ENCODE measurements at places on chromosomes 4 and X.
A peak's percentile ranks its signal among the peaks of the same experiment; 100 is the strongest.

GRCh38 chr4:105666693-105667092 lies 41.8 kb downstream of the INTS12 start:
- peak; percentile 55 for DNase-seq

- no peak for DNase-seq
These were observed 927.6 kb downstream of the PCDH7 start for GRCh38 chr4:31647786-31648185.

DNA sequence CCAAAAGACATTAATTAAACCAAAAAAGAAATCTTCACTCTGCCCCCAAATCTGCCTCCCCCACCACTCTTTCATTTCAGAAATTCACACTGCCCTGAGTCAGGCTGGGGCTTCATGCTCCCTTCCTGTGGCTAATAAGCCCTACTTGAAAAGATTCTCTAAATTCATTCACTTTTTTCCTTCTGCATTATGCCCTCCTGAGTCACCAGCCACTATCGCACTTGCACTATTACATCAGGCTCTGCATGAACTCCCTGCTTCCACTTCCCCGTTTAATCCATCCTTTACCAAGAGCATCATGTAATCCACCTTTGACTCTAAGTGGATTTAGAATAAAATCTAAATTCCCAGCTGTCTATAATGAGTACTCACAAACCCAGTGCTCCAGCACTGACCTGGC lies 295.4 kb upstream of the KLF3 start:
- no peak for DNase-seq

DNA sequence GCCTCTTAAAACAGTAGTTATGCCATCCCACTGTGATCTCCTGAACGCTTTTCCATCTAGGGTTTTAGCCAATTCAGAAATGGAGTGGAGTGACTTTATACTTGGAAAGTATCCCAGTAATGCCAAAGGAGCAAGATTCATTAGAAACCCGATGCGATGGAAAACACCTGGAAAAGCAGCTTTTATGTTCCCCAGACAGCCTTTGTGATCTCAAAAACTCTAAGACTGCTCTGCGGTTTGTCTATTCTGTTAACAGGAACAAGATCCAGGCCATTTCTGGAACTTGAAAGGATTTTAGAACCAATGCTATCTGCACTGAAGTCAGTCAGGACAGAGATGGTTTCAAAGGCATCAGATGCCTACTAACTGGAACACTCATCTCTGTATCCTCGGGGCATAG lies 145.1 kb downstream of the APBB2 start:
- no peak for DNase-seq

- DNase-seq: peak; percentile 61
These were observed 229.6 kb downstream of the PRDM5 start for GRCh38 chr4:120692964-120693363.

GRCh38 chr4:61493470-61493869 lies 293.3 kb downstream of the ADGRL3 start:
- DNase-seq: peak; percentile 73

DNA sequence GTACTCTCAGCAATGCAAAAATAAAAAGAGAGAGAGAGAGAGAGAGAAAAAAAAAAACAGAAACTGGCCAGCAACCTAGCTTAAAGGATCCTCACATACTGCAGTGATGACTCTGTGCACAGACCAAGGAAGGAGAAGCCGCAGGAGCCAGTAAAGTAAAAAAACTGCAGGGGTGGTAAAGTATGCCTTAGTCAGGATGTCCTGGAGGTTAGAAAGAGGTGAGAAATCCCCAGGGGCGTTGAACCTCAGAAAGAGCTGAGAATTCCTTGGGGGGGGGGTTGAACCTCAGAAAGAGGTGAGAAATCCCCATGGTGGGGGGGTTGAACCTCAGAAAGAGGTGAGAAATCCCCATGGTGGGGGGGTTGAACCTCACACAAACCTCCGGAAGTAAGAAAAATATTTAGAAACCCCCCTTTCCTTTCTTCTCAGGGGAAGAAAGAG lies 48.0 kb downstream of the MAGEA9 start:
- no peak for DNase-seq

- DNase-seq: no peak
These were observed 46.4 kb downstream of the ASMT start for GRCh38 chrX:1661048-1661921.

- DNase-seq: no peak
These were observed 14.8 kb downstream of the RPL34 start for GRCh38 chr4:108635070-108635655.

GRCh38 chr4:30867427-30867826 lies 147.3 kb downstream of the PCDH7 start:
- DNase-seq: no peak

GRCh38 chrX:15349046-15349445 lies 13.7 kb upstream of the PIGA start:
- peak; percentile 69 for DNase-seq

Data from HT-29 (cell line).